IMR-90 (cell line): ENCODE measurements at places on chromosomes 7 and 10.

DNA sequence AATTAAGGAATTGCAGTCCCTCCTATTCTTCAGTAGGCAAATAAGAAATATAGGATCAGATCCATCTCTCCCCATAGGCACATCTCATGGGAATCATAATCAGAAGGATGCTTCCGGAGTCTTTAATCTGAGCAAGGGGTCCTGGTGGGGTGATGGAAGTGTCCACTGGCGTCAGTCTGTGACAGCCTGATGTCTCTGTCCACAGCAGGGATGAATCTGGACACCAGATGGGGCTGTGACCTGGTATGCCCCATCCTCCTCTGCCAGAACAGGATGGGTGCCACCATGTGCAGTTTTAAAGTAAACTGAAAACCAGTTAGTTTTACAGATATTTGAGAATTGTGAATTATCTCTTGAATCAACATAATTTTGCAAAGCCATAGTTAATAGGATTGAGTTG lies 148.7 kb downstream of the C1GALT1 start:
- no peaks in the 10 kb centered on the region for H3K4me1 ChIP-seq
- no peaks in the 10 kb centered on the region for H3K27me3 ChIP-seq
- H3K27ac ChIP-seq, result no peak overlapping the region
- no peaks in the 10 kb centered on the region for H3K36me3 ChIP-seq

DNA sequence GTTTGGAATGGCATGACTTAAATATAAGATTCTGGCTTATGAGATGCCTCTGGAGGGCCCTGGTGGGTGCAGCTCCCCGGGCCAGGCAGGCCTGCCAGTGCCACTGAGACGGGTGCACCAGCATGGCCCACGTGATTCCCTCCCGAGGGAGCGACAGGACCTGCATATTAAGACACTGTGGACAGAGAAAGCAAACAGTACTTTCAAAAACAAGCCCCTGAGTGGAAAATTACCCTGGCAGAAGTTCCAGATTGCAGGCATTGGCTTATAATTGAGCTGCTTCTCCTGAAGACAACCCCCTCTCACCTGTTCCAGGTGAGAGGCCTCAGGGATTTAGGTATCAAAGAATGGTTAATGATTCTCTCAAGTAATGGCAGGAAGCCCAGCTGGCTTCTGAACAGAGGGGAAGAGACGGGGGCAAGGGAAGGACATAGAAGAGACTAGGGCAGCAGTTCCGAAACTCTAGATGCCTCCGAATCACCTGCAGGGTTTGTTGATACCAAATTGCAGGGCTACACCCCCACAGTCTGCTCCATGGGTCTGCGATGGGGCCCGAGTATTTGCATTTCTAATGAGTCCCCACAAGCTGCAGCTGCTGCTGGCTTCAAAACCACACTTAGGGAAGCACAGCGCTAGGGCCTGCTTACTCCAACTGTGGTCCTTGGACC lies 66.0 kb upstream of the DOCK1 start:
- H3K4me1 ChIP-seq, result no peaks in the 10 kb centered on the region
- H3K36me3 ChIP-seq, result no peaks in the 10 kb centered on the region
- H3K4me3 ChIP-seq, result no peak overlapping the region
- H3K27me3 ChIP-seq, result peaks cover 4% of the 10 kb centered on the region
- DNase-seq, result no peak

GRCh38 chr7:68733219-68734153 lies 864.8 kb upstream of the AUTS2 start:
- no peaks in the 10 kb centered on the region for H3K27me3 ChIP-seq
- H3K36me3 ChIP-seq, result no peaks in the 10 kb centered on the region
- H3K4me1 ChIP-seq, result no peaks in the 10 kb centered on the region

GRCh38 chr7:107924841-107925504 lies 34.0 kb downstream of the DLD start:
- no peak for DNase-seq
- peaks cover 49% of the 10 kb centered on the region for H3K36me3 ChIP-seq
- H3K4me1 ChIP-seq, result peaks cover 5% of the 10 kb centered on the region; the same call in 1 of the 2 replicates

DNA sequence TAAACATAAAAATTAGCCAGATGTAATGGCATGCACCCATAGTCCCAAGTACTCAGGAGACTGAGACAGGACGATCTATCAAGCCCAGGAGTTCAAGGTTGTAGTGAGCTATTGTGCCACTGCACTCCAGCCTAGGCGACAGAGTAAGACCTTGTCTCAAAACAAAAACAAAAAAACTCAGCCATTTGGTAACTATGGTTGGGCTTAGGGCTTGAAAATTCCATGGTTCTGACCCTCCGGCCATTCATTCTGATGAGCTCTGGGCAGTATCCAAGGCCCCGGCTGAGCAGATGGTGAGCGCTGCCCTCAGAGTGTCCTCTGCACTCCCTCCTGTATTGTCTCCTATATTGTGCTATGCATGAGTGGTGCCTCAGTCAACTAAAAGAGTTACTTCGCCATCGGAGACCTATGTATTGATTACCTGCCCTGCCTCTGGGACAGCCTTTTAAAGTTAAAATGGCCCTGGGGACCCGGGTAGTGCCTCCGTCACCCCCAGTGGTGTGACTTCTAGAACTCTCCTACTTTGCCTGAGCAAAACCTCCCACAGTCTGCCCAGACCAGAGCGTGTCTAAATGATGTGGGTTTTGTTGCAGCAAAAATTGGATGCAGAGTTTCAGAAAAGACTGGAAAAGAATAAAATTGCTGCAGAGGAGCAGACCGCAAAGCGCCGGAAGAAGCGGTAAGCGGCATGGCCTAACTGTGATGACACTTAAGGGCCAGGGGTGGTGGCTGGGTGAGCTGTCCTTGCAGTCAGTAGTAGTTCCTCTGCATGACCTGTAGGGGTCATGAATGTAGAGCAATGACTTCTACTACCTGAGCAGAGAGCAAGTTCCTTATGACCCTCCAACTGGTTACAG lies 8.1 kb downstream of the PRKRIP1 start:
- no peak overlapping the region for H3K27ac ChIP-seq

DNA sequence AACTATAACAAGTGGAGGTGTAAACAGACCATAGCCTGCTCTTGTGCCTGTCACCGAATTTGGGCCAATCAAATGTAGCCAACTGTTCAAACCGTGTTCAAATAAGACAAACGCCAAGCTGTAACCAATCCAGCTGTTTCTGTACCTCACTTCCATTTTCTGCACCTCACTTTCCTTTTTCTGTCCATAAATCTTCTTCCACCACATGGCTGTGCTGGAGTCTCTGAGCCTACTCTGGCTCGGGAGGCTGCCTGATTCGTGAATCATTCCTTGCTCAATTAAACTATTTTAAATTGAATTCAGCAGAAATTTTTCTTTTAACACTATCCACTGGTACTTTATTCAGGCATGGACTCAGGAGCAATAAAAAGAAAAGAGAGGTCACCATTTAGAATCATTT lies 29.9 kb upstream of the COL1A2 start:
- DNase-seq, result no peak
- H3K4me3 ChIP-seq, result no peak overlapping the region
- H3K36me3 ChIP-seq, result no peaks in the 10 kb centered on the region
- H3K27me3 ChIP-seq, result no peaks in the 10 kb centered on the region

DNA sequence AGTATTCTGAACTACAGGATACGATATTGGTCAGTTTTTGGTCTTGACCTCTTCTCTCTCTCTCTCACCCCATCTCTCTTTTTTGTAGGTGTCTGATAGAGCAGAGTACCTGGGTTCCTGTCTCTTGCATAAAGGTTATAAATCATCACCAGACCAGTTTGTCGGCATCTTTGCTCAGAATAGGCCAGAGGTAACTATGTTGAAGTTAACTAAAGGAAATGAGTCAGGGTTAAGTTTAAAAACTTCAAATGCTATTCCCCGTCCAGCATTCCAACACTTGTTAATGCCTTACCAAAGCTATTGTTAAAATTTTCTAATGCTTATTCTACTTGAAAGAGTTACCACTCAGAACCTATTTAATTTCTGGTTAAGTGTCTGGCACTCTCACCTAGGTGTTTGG lies 30.7 kb downstream of the ACSL5 start:
- 0 out of 2 replicates have a peak, but pooled peaks cover 1% of the 10 kb centered on the region for H3K27me3 ChIP-seq
- peak; percentile 10 for DNase-seq
- H3K4me3 ChIP-seq, result no peak overlapping the region
- no peak overlapping the region for H3K27ac ChIP-seq

DNA sequence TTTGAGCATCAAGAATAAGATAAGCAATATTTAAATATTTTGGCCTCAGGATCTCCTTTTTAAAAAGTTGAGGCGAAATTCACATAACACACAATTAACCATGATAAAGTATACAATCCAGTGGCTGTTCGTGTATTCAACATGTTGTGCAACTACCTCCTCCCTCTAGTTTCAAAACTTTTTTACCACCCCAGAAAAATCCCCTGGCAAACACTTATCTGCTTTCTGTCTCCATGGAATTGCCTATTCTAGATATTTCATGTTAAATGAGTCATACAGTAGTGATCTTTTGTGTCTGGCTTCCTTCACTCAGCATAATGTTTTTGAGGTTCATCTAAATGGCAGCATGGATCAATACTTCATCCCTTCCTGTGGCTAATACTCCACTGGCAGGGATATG lies 31.8 kb upstream of the IL15RA start:
- DNase-seq, result peak; percentile 81
- H3K4me3 ChIP-seq, result peak overlapping the region; percentile 49; the same call in 1 of the 2 replicates
- peaks cover 6% of the 10 kb centered on the region for H3K4me1 ChIP-seq
- peaks cover 7% of the 10 kb centered on the region for H3K27me3 ChIP-seq

GRCh38 chr7:38908759-38909335 lies at the start of gene VPS41:
Gene VPS41, minus strand, starts transcription at chr7:38909191. Its CDS starts 17 bp downstream, at chr7:38909174.
- DNase-seq, result peak; percentile 69
- H3K36me3 ChIP-seq, result no peaks in the 10 kb centered on the region
- H3K4me3 ChIP-seq, result peak within 1 kb of the TSS; percentile 60
- no peaks in the 10 kb centered on the region for H3K4me1 ChIP-seq
- H3K27ac ChIP-seq, result no peak within 1 kb of the TSS

DNA sequence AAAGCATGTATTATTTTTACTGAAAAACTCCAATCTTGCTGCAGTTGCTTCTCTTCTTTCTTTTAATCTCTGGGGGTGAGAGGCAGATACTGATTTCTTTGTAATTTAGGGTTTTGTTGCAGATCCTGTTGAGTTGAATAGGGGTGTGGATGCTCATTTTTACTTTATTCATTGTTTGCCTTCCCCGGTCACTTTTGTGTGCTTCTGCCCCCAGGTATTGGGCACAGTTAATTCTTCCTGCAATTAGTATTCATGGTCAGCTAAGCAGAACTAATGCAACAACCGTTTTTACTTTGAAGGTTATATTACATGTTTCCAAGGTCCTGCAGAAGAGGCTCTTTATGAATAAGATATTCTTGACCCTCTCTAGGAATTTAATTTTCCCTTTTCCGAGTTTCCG lies 96.4 kb downstream of the BUB3 start:
- H3K4me1 ChIP-seq, result no peaks in the 10 kb centered on the region
- DNase-seq, result no peak
- no peak overlapping the region for H3K27ac ChIP-seq
- no peak overlapping the region for H3K4me3 ChIP-seq
- no peaks in the 10 kb centered on the region for H3K27me3 ChIP-seq

DNA sequence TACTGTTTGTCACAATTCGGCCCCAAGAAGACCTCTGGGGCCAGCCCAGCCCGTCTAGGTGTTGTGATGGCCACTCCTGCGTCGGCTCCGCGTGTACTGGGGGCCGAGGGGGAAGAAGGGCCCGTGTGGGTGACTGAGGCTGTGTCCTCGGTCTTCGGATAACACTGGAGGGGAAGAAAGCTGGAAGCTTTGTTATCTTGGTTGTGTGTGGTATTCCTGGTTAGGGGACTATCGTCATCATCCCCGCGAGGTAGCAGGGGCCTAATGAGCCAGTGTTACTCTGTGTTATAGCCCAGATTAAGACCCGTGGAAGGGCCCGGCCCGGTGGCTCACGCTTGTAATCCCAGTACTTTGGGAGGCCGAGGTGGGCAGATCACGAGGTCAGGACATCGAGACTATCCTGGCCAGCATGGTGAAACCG lies 854 bp downstream of the MTG1 start:
- peak overlapping the region; percentile 97 for H3K4me3 ChIP-seq
- no peaks in the 10 kb centered on the region for H3K27me3 ChIP-seq
- no peak for DNase-seq
- H3K4me1 ChIP-seq, result peaks cover 4% of the 10 kb centered on the region; the same call in 1 of the 2 replicates

GRCh38 chr7:43726466-43726865 lies 2.9 kb downstream of the COA1 start:
- H3K27me3 ChIP-seq, result no peaks in the 10 kb centered on the region
- H3K4me1 ChIP-seq, result peaks cover 2% of the 10 kb centered on the region; the same call in 1 of the 2 replicates
- no peak for DNase-seq
- no peaks in the 10 kb centered on the region for H3K36me3 ChIP-seq
- no peak overlapping the region for H3K27ac ChIP-seq
- H3K4me3 ChIP-seq, result no peak overlapping the region

GRCh38 chr7:130266258-130266960 lies at the start of gene CPA2:
Gene CPA2, plus strand, starts transcription at chr7:130266863. Its CDS starts 19 bp downstream, at chr7:130266882.
- peaks cover 4% of the 10 kb centered on the region; the same call in 1 of the 2 replicates for H3K27me3 ChIP-seq
- no peak within 1 kb of the TSS for H3K4me3 ChIP-seq
- no peaks in the 10 kb centered on the region for H3K4me1 ChIP-seq
- H3K36me3 ChIP-seq, result no peaks in the 10 kb centered on the region
- H3K27ac ChIP-seq, result no peak within 1 kb of the TSS

GRCh38 chr7:68770649-68771048 lies 827.6 kb upstream of the AUTS2 start:
- no peak for DNase-seq
- H3K27ac ChIP-seq, result no peak overlapping the region
- no peak overlapping the region for H3K4me3 ChIP-seq
- H3K4me1 ChIP-seq, result no peaks in the 10 kb centered on the region
- H3K27me3 ChIP-seq, result no peaks in the 10 kb centered on the region

- no peaks in the 10 kb centered on the region for H3K4me1 ChIP-seq
- H3K27ac ChIP-seq, result no peak overlapping the region
- no peak overlapping the region for H3K4me3 ChIP-seq
- no peaks in the 10 kb centered on the region for H3K36me3 ChIP-seq
- no peaks in the 10 kb centered on the region for H3K27me3 ChIP-seq
Measured at GRCh38 chr7:71285571-71286145, 153.7 kb downstream of the GALNT17 start.

- H3K27ac ChIP-seq, result no peak overlapping the region
- H3K36me3 ChIP-seq, result no peaks in the 10 kb centered on the region
- no peak overlapping the region for H3K4me3 ChIP-seq
Measured at GRCh38 chr10:123515661-123516060, 150.5 kb upstream of the GPR26 start.

GRCh38 chr7:46032353-46032752 lies 111.3 kb upstream of the IGFBP3 start:
- no peaks in the 10 kb centered on the region for H3K36me3 ChIP-seq
- no peaks in the 10 kb centered on the region for H3K27me3 ChIP-seq
- no peak for DNase-seq
- H3K4me3 ChIP-seq, result no peak overlapping the region
- H3K27ac ChIP-seq, result no peak overlapping the region
- H3K4me1 ChIP-seq, result peaks cover 12% of the 10 kb centered on the region

GRCh38 chr10:98567391-98568133 lies 120.8 kb upstream of the HPS1 start:
- H3K4me1 ChIP-seq, result no peaks in the 10 kb centered on the region
- no peaks in the 10 kb centered on the region for H3K36me3 ChIP-seq

- DNase-seq, result no peak
- peaks cover 64% of the 10 kb centered on the region for H3K27me3 ChIP-seq
- no peaks in the 10 kb centered on the region for H3K36me3 ChIP-seq
- no peaks in the 10 kb centered on the region for H3K4me1 ChIP-seq
Measured at GRCh38 chr10:28669227-28670173, 7.8 kb upstream of the BAMBI start.
